ENCODE measurements at places on chromosomes 7 and 10.

DNA sequence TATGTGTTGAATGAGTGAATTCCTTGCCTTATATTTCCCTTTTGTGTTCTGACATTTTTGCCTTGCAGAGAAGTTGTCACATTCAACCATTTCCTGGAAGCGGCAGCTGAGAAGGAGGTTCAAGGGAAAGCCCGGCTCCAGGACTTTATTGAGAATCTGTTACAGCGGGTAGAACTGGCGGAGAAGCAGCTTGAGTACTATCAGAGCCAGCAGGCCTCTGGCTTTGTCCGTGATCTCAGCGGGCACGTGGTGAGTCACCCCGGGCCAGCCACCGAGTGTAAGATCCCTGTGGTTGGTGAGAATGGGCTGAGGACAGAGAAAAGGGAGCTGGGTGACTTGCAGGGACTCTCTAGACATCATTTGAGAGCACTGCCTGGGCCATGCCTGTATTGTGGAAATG lies 14.2 kb downstream of the ZNF365 start:
- no peak for DNase-seq

DNA sequence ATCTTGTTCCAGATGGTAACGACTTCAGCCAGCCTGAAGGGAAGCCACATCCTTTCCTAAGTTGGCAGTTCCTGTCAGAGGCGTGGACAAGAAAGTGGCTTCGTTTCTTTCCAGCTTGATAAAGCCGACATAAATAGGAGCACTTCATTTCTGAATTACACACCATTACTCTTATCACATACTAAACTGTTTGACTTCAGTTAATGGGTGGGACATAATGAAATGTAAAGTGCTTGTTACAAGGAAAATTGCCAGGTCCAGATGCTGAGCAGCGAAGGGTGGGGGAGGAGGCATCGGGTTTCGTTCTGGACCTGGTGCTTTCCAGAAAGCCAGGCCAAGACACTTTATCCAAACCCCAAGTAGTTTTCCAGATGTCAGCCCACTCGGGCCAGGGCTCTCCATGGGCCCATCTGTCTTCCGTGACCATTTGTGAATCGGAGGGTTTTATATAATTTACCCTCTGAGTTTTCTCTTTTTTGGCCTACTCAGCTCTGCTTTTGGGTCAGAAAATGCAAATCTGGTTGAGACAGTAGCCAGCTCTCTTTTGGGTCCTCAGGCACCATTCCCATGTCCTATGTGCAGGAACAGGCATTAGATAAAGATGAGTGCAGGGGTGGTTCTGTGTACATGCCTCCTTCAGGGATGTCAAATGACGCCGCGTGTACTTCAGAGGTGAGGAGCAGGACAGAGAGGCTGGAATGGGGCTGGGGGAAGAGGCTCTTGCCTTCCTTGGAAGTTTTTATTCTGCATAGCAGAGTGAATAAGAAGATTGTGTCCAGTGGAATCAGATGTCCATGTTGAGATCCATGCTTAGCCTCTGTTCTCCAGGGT lies 90.2 kb downstream of the TACC2 start:
- peak; percentile 35 for DNase-seq

GRCh38 chr7:40598915-40599314 lies 464.1 kb downstream of the SUGCT start:
- no peak for DNase-seq

GRCh38 chr7:88363869-88364268 lies 57.2 kb upstream of the STEAP4 start:
- DNase-seq = no peak

GRCh38 chr10:2660276-2660675 lies 407.1 kb upstream of the PFKP start:
- no peak for DNase-seq

GRCh38 chr10:78761311-78761781 lies 307.4 kb upstream of the ZMIZ1 start:
- no peak for DNase-seq
